ENCODE measurements at places on chromosomes 1 and 21.

- no peak for DNase-seq
These were observed 262.9 kb downstream of the CACNA1E start for GRCh38 chr1:181746224-181746623.

GRCh38 chr1:110170766-110171733, 20.8 kb downstream of the SLC6A17 start:
- no peak for DNase-seq

GRCh38 chr21:18518054-18518481, 114.5 kb upstream of the TMPRSS15 start:
- no peak for DNase-seq

- no peak for DNase-seq
These were observed 184.0 kb upstream of the C1orf174 start for GRCh38 chr1:4084048-4084431.

DNA sequence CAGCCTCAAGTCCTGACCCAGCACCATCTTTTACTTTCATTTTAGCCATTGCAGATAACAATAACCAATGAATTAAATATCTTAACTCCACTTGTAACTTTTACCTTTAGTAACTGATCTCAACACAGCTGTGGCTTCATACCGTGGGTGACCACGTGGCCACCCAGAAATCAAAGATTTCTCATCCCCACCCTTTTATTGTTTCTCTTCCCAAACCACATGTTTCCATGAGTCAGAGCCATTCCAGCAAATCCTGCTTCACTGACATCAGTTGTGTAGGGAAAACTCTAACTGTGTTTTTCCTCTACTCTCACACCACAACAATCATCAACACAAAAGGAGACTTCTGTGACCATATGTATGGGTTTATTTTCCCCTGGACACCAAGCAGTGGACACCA, 25.1 kb upstream of the BRDT start:
- no peak for DNase-seq

GRCh38 chr1:197391303-197392226, 123.5 kb downstream of the CRB1 start:
- DNase-seq, result no peak

DNA sequence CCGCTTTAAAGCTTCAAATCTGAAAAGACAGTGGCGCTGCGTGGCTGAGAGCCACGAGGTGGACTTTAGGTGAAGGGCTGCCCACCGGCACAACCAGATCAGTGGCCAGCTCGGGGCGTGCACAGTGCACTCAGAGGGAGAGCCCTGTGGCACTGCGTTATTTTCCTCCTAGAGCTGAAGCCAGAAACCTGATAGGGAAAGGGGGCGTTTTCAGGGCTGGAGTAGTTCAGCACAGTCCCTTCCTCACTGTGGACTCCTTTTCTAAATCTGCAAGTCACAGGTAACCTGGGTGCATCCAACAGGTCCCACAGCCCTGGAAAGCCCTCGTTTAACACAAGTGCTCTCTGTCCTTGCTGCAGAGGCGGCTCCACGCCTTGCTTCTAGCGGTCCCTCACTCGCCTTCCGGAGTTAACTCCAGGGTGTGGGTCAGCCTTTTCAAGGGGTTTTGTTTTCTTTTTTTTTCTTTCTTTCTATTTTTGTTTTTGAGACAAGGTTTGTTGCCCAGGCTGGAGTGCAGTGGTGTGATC, 81.2 kb downstream of the GALNT2 start:
- no peak for DNase-seq

- no peak for DNase-seq
These were observed 3.5 kb upstream of the TIAM1 start for GRCh38 chr21:31347435-31348032.

DNA sequence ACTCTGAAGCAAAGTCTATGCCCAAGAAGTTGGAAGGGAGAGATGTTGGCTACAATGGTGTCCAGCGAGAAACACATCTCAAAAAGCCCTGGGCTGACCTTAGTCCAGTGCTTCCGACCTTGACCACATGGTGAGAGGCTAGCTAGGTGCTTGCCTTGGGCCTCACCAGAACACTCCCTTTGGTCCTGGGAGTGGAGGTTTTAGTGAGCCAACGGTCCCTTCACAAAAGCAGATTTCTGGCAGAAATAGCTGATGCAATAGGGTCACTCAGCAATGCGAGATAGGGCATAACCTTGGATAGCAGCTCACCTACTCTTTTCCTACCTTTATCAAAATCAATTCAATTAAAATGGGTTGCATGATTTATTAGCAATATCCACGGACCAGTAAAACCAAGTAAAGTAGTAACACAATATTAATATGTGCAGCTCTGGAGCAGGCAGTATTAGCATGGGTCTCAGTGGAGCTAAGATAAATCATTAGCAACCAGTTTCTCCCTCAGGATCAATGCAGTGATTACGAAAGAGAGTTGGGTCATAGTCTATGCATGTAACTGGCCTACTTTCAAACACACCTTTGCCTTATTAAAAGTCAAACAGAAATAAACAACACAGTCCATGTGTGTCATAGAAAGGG, 1.9 kb downstream of the SLC30A10 start:
- DNase-seq, result no peak

DNA sequence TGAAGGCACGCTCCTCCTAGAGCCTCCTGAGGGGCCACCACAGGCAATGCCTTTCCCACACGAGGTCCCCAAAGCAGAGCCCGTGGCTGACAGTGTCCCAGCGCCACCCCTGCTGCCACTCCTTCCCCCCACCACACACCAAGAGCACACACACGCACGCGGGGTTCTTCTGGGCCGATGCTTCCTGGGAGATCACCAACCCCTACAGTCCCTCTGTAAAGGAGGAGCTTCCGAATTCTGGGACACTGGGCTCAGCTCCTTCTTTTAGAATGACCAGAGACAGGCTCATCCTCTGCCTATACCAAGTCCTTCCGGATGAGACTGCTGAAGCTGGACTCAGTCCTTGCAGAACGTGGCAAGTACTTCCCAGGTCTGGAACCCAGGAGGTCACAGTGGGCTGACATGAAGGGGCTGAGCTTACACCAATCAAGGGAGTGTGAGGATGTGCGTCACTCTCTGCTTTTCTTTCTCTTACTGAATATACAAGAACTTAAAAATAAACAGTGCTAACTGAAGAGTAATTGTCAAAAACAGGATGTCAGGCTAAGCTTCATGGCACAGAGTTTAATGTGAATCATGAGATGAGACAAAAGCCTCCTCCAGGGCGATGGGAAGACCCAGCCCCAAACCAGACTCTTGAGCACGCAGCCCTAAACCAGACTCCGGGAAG, 12.7 kb downstream of the SSU72 start:
- no peak for DNase-seq

DNA sequence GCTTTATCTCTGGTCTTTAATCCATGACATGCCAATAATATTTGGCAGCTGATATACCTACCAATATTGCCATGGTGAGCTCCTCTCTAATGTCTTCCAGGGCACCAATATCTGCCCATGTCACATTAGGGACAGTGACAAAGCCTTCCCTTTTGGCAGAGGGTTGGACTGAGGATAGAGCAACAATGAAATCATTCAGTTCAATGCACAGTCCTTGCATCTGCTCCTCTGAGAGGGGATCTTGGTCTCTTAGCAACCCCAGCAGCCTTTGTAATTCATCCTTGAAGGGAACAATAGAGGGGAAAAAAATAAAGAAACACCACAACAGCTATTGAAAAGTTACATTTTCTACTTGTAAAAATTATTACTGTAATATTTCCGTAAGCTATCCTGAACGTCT, 42.3 kb downstream of the NVL start:
- no peak for DNase-seq

- DNase-seq, result no peak
These were observed 77.9 kb downstream of the TENT5C start for GRCh38 chr1:117683571-117684285.

GRCh38 chr1:22208268-22208972, 65.5 kb upstream of the WNT4 start:
- DNase-seq, result no peak

- DNase-seq, result no peak
These were observed 105.2 kb downstream of the EDEM3 start for GRCh38 chr1:184649451-184649888.

DNA sequence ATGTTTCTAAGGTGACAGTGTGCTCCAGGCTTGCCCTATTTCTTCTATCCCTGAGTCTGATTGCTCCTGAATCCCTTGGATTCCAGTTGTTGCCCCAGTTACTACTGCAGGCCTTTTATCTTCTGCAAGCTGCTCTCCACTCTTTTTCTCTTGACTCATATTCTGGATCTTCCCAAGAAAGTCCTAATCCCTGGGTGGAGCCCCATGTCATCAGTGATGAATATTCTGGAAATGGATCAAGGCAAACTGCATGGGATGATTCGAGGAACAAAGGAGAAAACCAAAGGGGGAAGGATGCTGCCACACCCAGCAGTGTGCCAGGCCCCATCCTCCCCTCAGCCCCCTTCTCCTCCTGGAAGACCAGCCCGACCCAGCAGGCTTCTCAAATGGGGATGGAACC, 63.3 kb upstream of the ATP2B4 start:
- no peak for DNase-seq

GRCh38 chr1:151993734-151994496, at the start of gene S100A10:
Gene S100A10 (minus strand): TSS chr1:151993859. CDS start chr1:151986230, 7,629 bp downstream.
- peak; percentile 68 for DNase-seq

DNA sequence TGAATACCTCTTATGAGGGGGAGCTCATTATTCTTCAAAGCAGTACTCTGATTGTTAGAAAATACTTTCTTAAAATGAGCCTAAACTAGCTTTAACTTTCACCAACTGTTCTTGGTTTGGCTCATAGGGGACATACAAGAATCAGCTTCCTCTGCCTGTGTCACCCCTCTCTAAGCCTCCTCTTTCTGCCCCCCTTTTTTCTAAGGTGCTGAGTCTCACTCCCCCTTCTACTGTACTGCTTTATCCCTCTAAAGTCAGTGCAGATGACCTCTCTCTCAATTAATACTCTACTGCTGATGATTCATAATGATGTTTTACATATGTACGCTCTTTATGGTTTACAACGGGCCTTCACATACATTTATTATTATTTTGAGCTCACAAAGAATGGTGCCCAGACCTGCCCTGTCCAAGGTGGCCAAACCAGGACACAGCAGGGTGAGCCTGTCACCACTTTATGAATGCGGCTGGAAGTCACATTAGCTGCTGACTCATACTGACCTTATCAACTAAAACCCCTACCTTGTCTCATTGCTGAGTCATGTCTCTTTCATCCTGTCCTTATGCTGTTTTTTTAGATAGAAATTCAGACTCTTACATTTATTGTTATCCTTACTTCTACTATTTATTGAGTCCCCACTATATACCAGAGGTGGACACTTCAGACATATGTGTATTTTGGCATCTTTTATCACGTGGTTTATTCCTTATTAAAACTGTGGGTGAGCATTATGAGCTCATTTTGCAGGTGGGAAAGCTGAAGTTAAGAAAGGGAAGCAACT, 126.9 kb downstream of the RNF220 start:
- DNase-seq, result no peak

DNA sequence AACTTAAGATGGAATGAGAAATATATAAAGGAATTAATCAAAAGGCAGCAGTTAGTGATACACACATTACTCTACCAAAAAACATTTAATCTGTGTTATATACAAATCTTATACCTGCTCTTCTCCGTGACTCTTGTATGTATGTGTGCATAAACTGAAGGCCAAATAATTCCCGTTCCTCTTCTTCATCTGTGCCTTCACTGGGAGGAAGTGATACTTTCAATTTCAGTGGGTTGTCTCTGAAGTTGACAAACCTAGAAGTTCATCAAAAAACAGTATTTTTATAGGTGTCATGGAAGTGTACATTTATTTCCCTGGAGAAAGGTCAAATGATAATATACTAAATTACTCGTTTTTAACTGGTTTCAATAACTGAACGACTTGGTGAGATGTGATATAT, 19.3 kb downstream of the TRMT13 start:
- DNase-seq, result no peak

DNA sequence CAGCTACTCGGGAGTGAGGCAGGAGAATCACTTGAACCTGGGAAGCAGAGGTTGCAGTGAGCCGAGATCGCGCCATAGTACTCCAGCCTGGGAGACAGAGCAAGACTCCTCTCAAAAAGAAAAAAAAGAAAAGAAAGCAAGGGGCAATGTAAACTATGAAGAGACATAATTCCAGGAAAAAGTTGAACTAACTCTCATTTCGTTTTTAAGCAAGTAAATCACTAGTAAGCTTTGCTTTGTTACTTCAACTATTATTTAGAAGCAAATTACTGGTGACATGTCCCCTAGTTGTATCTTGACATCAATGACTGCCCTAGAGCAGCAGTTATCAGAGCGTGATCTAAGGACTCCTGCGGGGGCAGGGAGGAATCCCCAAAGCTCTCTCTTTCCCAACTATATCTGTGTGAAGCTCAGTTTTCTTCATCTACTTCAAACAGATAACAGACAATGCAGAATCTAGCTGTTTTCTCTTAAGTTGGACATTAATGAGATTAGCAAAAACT, 18.7 kb downstream of the CLSTN1 start:
- no peak for DNase-seq

DNA sequence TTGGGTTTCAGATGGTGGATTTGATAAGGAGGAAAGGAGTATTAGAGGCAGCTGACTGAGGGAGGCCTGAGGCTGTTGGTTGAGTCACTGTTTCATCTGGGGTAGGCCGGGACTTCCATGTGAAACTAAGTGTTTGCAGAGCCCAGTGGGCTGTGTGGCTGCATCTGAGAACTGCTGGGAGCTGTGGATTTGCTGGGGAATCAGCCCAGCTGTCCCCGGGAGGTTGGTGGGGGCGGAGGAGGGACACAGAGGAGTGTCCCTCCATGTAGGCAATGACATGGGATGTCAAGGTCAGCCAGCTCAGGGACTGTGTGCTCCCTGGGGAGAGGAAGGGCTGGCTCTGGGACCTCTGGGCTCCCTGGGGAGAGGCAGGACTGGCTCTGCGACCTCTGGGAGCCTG, 36.4 kb downstream of the SLC2A7 start:
- no peak for DNase-seq

DNA sequence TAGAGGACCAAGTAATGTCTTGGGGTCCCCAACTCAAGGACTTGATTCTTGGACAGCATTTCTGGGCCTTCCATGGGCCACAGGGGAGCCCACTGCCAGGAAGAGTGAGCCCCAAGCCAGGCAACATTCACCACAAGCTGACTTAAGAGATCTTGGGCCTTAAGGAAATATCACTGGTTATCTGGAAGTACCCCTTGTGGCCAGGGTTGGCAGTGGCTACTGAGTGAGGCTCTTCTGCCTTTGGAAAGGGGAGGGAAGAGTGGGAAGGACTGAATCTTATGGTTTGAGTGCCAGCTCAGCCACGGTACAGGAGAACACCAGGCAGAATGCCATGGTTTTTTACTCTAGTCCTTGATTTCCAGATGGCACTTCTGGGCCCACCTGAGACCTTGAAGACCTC, 228.9 kb upstream of the RGS18 start:
- no peak for DNase-seq

DNA sequence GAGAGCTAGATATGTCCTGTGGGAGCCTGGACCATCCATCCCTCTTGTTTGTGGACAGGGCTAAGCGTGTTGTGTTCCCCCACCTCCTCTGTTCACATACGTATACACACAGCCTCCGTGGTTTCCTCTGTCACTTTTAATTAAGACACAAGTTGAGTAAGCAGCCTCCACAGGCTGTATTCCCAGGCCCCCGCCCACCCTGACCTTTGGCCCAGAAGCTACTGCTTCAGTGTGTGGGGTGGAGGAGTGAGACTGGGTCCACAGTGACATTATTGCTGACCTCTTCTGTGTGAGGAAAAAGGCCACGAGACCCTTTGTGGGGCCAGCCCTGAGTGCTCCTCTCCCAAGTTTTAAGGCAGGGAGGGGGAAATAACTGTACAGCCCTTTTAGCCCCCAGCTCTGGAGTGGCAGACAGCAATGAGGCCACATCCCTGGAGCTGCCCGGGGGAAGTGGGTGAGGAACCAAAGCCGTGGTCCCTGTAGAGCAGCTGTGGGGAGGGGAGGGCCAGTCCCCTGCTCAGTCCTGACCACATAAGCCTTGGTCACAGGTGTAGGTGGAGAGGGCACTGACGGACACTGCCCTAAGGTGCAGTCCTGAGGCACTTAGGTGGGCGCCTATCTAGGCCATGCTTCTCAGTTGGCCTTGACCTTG, 4.4 kb downstream of the ELOVL1 start:
- no peak for DNase-seq
